PC-9 (cell line): ENCODE measurements at places on chromosomes 2 and 18. TPM values are rescaled to one million over a fixed set of nuclear protein-coding genes. Genes with fewer than 3 reads are reported as not detected.

DNA sequence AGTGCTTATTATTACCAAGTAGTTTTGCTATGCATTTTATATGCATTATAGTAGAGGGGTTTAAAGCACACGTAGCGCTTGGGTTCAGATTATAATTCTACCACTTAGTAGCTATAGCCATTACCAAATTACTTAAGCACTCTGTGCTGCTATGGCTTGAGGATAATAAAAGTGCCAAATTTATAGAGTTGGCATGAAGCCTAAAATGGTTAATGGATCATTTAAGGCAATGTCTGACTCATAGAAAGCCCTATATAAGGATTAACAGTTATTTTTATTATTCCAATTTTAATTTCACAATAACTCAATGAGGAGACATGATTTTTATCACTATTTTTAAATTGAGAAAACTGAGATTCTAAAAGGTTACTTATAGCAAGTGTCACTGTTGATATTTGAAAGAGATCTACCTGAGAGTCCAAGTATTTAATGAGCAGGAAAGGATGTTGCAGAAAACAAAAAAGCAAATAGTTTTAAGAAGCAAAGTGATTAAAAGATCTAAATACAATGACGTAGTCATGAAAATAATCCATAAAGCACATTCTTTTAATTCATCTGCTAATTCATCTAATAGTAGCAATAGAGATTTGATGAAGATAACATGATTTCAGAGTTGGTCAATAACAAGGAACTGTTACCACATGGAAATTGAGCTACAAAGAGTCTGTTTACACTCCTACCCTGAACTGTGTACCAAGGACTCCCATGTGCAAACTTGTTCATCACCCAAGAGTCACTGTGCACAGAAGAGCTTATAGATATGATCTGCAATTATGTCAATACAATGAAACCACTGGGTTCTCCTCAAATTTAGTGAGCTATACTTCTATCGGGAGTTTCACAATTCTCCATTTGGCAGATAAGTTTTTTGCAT lies 78.8 kb upstream of the DTNA start:
- no peak for DNase-seq

The ACTG2 gene
- total RNA-seq, result not detected in 2 replicates

DNA sequence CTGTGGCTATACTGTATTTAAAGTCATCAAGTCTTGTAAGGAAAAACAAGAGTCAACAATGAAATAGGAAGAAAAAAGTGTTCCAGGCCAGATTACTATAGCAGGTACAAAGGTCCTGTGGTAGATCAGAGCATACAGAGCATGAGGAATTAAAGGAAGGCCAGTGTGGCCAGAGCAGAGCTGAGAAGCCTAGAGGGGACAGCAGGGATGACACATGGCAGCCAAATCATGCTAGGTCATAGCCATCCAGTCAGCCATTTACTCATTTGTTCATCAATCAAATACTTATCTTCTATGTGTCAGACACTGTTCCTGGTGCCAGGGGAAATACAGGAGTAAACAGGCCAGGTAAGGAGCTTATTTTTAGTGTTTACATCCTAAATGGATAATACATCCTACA lies 24.3 kb downstream of the ADD2 start:
- DNase-seq, result no peak

DNA sequence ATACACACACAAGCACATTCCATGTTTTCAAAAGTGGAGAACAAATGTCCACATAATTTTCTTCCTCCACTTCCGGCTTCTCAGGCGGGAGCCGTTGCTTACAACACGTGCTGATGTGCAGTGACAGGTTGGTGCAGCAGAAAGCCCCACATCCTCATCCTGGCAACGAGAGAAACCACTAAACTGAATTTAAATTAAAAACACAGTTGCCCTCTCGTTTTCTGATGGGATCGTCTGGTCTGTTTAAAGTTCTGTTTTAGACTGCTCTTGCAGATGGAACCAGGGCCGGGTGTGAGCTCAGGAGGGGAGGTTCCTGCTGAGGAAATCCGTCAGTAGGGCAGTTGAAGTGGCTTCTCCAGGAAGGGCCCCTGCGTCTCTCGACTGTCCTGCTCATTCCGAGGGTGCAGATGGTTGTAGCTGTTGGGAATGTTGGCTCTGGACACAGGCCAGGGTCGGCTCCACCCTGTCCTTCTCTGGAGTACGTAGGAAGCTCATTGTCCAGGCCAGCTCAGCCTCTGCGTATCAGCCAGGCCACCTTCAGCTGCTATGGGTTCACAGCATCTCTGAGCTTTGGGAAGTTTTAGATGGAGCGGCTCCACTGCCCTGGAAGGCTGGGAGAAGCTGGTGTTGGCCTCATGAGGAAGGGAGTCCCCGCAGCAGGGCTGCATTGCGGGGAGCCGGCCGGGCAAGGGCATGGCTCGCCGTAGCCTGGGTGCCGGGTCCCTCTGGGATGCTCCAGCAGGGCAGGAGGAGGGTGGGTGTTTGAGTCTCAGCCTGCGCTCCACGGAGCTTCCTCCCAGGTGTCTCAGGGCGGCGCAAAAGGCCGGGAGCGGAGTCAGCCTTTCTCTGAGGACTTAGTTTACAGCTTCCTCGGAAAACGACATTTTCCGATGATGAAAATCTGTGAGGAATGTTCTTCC lies 58.3 kb downstream of the NFATC1 start:
- no peak for DNase-seq

The UNC50 gene
- 38.1 and 46.0 TPM in 2 replicates for total RNA-seq

The IFT172 gene
- total RNA-seq, result 26.2 and 27.2 TPM in 2 replicates

The CFAP210 gene
- 0.96 TPM in 1 of 2 replicates, not detected in the other for total RNA-seq

The DNER gene
- total RNA-seq, result 0.28 and 0.58 TPM in 2 replicates

- no peak for DNase-seq
Observed at GRCh38 chr2:98538280-98539041, 69.9 kb downstream of the COA5 start.

GRCh38 chr2:16151281-16151570 lies 210.9 kb downstream of the MYCN start:
- DNase-seq, result no peak

GRCh38 chr2:197011801-197012641 lies 85.5 kb upstream of the PGAP1 start:
- DNase-seq, result no peak

The PDCD1 gene
- not detected in 2 replicates for total RNA-seq

DNA sequence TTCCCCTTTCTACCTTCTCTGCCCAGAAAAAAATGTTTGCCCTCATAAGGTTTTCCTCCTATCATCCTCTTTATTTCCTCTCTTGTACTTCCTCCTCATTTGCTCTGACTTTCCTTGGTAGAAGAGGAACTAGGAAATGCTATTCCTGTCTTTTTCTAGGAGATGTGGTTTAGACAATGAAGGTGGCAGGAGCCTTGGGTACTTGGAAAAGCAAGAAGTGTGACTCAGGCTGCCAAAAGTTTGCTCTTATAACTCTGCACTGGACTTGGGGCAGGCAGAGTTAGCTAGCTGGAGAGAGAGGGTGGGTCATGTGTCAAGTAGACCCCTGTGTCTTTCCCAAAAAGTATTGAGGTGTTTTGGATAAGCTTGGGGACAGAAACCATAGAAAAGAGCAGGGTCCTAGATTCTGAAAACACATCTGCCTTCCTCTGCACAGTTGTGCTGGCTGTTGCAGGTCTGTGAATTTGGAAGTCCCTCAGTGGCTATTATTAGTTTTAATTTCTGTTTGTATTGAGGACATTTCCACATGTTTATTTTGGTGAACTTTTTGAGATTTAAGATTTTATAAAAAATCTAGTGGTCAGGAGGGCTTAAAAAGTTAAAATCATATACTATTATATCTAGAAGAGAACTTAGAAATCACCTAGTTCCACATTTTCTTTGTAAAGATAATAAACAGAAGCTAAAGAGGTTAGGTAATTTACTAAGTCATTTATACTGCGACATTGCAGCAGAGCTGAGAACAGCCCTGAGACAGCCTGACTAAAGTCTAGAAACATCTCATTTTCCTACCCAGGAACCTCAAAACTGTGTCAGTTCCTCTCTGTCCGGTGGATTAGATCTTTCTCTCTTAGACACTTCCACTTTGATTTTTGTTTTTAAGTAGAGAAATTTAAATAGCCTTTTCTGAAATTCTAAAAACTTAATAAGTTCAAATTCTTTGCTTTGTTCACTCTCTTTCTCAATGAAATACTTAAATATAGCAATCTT lies 16.0 kb downstream of the INSIG2 start:
- peak; percentile 24 for DNase-seq

DNA sequence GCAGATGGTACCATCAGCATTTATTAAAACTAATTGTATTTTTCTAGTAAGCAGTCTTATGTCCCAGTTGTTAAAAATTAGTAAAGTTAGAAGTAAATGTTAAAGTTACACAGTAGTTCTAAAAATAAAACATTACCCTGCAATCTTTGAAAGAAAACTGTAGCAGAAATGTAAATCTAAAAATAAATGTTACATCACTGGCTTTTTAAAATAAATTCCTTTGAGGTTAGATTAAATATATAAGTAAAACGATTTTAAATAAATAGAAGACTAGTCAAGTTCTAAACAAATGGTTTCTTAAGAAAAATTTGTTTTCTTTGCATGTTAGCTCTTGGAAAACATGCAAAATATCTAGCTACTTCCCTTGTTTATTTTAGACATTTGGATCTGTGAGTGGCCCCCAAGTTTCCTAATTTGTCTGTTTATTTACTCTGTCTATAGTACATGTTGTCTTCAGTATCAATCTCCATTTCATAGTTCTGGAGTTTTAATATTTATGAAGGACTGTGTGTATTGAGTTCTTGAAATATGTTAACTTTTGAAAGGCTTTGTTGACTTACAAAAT lies 58.2 kb downstream of the GLS start:
- DNase-seq, result no peak

The CMPK2 gene
- not detected in 2 replicates for total RNA-seq

The EML6 gene
- 3.7 and 6.7 TPM in 2 replicates for total RNA-seq

DNA sequence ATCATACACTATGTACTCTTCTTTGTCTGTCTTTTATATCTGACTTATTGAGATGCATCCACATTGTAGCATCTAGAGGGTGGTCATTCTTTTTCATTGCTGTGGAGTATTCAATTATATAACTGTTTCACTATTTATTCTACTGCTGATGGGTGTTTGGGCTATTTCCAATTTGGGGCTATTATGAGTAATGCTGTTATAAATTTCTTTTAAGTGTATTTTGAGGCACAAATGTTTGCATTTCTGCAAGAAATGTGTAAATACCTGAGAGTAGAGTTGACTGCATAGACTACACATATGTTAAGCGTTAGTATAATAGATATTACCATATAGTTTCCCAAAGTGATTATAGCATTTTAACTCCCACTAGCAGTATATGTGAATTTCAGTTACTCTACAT lies 26.9 kb upstream of the PPP1R1C start:
- no peak for DNase-seq

The ALPP gene
- total RNA-seq, result 47.5 and 57.8 TPM in 2 replicates

The CCT4 gene
- 265 and 350 TPM in 2 replicates for total RNA-seq

The CYP27C1 gene
- 0.94 and 1.6 TPM in 2 replicates for total RNA-seq
